ENCODE measurements at places on chromosomes 7 and 10.

DNA sequence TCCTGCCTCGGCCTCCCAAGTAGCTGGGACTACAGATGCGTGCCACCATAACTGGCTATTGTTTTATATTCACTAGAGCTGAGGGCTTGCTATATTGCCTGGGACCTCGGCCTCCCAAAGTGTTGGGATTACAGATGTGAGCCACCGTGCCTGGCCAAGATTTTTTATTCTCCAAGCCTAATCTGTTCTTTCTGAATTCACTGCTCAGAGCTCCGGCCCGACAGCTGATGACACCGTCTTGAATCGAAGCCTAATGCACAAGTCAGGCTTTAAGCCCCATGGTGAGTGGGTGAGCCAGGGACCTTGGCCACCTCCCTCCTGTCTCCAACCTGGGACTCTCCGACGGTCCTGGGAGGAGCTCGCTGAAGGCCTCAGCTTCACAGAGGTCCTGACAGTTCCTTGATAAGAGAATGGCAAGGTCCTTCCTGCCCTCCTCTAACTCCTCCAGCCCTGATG lies 338.9 kb downstream of the WDR37 start:
- DNase-seq, result no peak

GRCh38 chr7:99320371-99320770 lies 5.3 kb upstream of the ARPC1A start:
- DNase-seq, result no peak

DNA sequence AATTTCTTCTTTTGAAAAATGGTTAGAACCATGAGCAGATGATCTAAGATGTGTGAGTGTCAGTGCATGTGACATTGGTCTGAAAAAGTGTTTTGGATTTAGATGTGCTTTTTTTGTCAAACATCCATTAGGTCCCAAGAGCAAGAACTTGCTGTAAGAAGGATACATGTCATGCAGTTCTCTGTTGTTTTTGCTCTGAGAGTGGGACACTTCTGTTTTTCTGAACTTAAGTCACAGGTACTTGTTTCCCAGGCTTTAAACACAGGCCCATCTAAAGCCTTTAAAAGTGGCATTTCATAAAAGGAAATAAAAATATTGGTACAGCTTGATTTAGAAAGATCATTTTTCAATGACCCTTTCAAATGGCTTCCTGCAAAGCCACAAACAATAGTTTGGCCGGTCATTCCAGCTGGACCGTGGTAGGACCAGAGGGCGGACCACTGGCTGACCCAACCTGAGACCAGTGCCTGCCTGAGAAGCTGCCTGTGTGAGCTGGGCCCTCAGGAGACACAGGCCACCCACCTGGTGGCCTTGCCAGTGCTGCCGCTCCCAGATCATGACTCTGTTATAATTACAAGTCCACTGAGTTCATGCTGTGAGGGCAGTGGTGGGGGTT lies 92.7 kb downstream of the EEPD1 start:
- DNase-seq, result no peak

DNA sequence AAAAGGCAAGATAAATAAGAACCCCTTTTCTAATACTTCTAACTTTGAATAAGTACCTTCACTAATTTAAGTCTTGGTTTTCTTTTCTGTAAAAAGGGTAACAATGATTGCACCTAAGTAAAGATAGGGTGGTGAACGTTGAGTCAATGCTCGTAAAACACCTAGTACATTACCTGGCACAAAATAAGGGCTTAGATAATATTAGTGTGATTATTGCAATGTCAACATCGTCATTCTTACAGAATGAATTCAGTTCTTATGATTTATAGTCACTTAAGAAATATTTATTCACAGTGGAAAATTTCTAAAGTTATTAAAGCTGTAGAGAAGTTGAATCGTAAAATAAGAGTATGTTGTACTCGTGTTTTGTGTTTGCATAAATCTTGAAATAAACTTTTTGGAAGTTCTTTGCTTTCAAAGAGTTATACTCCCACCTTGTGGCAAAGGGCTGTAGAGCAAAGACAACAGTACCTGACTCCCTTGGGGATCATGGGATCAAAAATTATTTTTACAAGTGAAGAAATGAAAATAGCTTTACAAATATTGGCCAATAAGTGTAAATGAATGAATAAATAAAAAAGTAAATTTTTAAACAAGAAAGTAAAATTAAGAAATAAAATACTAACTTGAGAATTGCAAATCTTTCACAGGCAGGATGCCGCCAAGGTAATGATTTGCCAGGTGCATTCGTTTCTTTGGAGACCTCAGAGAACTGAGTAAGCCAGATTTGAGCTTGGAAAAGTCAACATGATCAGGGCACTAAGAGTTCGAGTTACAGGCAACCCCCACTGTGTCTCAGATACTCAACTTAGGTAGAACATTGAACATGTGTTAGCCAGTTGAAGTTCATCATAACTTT lies 285.8 kb upstream of the CACNA2D1 start:
- DNase-seq, result no peak

GRCh38 chr7:156475666-156476065 lies 164.9 kb upstream of the RNF32 start:
- DNase-seq, result no peak

DNA sequence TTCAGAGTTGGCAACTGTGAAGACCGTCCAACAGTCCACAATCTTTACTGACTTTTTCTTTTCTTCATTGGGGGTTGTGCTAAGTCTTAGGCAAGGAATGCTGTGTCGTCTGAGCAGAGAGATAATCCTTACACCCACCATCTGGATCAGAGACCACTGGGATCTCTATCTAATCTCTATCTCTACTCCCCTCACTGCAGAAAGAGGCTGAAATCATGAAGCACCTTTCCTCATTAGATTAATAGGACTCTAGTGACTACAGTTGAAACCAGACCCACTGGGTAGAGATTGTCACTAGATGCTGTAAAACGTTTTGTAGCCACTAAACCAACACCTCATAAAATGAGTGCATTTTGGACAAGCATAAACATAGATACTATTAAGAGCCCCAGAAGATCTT lies 387.4 kb upstream of the CELF2 start:
- no peak for DNase-seq

DNA sequence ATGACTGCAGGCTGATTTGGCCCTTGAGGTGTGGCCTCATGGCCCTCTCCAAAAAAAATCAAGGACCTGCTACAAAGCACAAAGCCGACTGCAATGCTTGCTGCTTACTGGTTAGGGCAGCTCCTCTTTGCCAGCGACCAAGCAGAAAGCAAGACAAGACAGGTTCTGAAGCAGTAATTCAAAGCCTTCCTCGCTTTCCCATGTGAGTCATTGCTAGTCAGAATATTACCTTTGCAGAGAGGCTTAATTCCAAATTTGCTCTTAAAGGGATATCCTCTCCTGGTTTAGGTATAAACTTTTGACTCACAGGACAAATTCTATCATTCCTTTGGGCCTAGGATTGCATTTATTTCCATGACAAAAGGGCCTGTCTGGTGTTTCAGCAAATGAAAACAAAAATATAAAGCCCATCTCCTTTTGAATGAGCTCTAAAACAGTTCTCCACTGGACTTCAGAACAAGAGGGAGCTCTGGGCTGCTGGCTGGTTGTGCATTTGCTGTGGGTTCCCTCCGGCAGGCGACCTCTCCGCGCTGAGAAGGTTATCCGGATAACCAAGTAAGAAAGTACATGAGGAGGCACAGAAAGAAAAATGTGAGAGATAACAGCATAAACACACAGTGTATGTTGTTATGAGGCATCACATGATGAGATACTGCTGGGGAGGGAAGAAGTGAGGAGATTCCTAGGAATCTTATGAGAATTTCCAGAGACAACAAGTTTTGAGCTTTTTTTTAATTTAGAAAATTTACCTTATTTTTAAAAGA lies 90.8 kb downstream of the EGFR start:
- DNase-seq, result no peak

DNA sequence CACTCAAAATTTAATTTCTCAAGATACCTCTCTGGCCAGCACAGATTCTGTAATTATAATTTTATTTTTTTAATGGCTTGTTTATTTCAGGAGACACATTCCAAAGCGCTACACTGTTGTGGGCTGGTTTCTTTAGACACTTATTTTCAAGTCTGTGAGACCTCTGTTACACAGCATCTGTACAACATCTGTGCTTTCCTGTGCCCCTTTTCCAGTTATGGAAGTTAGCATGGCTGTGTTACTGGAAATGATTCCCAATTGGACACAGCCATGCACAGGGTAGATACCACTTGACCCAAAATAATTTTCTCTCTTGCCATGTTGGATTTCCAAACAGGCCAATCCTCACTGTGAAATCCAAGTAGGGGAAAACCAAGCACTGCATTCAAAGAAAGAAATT lies 172.3 kb upstream of the ADCY1 start:
- DNase-seq, result no peak

GRCh38 chr10:27537787-27538186 lies 33.7 kb downstream of the RAB18 start:
- no peak for DNase-seq

DNA sequence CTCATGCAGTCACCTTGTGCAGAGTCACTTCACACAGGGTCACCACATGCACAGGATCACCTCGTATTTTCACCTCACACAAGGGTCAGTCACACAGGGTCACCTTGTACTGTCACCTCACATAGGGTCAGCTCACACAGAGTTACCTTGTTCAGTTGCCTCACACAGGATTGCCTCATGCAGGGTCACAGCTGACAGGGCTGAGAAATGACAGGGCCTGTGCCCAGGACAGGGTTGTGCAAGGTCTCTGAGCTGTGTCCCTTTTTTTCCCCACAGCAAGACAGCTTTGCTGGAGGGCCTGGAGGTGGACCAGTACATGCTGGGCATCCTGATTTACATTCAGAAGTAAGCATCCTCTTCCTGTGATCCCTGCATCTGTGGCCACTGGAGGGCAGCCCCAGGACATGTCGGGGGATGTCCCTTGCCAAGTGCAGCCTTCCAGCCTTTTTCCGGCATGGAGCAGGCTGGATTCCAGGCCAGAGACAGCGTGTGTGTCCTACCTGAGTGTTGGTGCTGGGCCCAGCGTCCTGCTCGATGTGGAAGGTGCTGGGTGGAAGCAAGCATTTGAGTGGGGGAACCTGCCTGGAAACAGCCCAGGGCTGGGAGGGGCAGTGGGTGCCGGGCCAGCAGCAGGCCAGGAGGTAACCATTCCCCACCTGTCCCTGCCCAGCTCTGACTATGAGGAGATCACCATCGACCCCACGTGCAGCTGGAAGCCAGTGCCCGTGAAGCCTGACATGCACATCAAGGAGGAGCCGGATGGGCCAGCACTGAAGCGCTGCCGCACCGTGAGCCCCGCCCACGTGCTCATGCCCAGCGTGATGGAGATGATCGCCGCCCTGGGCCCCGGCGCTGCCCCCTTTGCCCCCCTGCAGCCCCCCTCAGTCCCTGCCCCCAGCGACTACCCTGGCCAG lies 16.3 kb downstream of the ZMIZ2 start:
- DNase-seq, result no peak

DNA sequence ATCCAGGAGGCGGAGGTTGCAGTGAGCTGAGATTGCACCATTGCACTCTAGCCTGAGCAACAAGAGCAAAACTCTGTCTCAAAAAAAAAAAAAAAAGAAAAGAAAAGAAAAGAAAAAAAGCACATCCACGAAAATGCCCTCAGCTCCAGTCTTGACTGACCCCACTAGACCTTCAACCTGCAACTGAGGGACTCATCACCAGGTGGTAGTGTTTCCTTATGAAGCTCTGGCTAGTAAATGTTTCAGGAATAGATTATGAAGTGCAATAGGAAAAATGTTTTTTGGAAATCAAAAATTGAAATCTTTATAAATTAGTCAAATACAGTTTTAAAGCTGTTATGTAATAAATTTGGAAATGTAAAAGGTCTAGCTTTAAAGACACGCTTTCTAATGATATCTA lies 22.4 kb downstream of the TLL2 start:
- DNase-seq, result no peak

DNA sequence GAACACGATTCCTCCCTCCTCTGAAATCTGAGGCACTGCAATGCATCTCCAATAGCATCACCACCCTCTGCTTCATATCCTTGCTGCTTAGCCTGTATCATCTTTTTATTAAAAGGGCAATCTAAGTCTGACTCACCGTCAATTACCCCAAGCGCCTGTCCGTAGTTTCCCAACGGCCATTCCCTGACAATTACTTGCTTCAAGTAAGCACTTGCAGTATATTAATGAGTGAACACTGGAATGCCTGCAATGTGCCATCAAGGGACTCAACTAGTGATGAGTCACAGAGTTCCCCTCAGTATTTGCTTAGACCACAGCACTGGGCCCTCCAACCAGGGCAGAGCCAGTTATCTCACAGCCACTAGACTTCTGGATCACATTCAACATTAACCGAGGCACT lies 19.5 kb upstream of the PPP1R3C start:
- DNase-seq, result no peak

- no peak for DNase-seq
Measured at GRCh38 chr10:43286076-43286805, 19.4 kb upstream of the RASGEF1A start.

- DNase-seq, result no peak
Measured at GRCh38 chr7:45691155-45691656, 117.0 kb downstream of the ADCY1 start.

DNA sequence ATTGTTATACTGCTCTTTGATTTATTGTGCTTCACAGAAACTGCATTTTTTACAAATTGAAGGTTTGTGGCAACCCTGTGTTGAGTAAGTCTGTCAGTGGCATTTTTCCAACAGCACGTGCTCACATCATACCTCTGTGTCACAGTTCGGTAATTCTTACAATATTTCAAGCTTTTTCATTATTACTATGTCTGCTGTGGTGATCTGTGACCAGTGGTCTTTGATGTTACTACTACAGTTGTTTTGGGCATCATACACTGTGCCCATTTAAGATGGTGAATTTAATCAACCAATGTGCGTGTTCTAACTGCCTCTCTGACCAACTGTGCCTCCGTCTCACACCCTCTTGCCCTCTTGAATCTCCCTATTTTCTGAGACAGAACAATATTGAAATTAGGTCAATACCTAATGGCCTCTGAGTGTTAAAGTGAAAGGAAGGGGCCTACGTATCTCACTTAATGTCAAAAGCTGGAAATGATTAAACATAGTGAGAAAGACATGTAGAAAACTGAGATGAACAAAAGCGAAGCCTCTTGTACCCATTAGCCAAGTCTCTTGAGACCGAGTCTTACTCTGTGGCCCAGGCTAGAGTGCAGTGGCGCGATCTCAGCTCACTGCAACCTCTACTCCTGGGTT lies 20.2 kb upstream of the ASL start:
- no peak for DNase-seq

DNA sequence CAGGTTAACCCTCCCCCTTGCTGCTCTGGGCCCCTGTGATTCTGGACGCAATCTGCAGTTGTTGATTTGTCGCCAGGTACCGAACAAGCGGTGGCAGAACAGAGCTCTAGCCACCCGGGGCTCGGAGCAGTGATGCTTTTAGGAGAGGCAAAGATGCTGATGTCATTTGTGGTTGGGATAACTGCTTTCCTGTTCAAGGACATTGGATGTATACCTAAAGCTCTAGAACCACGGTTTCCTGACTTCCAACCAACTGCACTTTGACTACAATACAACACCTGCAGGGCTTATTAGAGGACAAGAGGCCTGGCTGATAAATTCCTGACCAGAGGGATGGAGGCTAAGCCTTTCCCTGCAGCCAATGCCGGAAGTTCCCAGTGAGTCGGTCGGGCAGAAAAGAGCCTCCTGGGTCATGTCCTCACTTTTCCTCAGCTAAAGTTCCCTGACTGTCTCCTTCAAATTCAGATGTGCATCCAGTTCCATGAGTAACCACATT lies 6.5 kb upstream of the RBM20 start:
- DNase-seq, result no peak

Data from stimulated activated CD8-positive, alpha-beta memory T cell treated with anti-CD3 and anti-CD28 coated beads, Interleukin-2, amount 100 ng/mL, for 1 hour (primary cell).